ENCODE measurements at places on chromosomes 6 and 20. TPM values are rescaled to one million over a fixed set of nuclear protein-coding genes. Genes with fewer than 3 reads are reported as not detected.

- no peak for DNase-seq
Measured at GRCh38 chr6:22308939-22309338, 12.1 kb upstream of the PRL start.

DNA sequence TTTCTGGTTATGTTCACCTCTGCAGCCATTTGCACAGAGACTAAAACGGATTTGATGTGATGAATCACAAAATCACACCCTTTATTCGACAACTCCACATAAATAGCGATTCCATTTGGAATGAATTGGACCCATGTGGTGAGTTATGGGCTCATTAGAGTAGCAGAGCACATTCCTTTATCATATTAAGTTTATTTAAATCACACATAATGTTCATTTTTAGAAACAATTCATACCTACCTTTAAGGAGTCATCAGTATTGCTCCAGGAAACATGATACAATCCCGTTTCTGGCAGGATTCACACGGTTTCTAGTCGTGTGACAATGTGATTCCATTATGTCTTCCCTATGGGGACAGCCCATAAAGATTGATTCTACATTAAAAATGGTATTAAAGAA is 303.5 kb downstream of the CDH4 start:
- no peak for DNase-seq

- no peak for DNase-seq
Measured at GRCh38 chr6:21306546-21306945, 287.0 kb upstream of the SOX4 start.

DNA sequence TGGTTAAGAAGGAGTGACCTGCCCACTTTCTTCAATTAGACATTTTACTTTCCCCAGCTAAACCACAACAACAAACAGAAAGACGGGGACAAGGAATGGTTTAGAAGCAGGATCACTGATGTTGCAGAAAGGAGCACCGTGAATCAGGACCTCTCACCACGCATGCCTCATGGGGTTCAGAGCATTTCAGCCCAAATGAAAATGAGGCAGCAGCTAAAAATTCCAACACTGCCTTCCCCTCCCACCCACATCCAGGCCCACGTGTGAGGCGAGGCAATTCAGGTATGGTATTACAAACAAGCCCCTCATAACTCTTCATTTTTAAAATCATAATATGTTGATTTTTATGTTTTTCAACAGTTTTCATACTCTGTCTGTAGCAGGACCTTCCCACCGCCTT is 194.1 kb upstream of the ARID1B start:
- no peak for DNase-seq

GRCh38 chr6:11785774-11786579 is 7.4 kb upstream of the ADTRP start:
- no peak for DNase-seq

DNA sequence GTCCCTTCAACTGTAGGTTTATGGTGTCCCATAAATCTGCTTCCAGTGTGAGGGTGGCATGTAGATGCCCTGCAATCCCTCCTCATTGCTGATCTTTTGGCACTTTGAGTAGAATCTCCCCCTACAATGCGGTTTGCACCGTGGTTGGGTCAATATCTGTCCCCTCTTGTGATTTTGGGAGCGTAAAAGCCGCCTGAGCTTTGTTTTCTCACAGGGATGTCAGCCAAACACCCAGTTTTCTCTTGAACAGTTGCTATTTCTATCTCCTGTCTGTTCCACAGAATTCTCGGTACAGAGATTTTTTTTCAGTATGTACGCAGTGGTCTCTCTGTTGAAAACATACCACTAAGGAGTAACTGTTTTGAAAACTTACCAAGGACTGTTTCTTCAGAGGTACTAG is 21.8 kb downstream of the CDS2 start:
- DNase-seq = no peak

Gene SAMD3
- total RNA-seq = not detected

Gene RBL1
- total RNA-seq = 2.4 TPM

Gene FAM50B
- total RNA-seq = 10.0 TPM

Gene RBBP8NL
- not detected for total RNA-seq

Gene CRISP3
- not detected for total RNA-seq
